ENCODE measurements at places on chromosomes 2 and 18. TPM values are rescaled to one million over a fixed set of nuclear protein-coding genes. Genes with fewer than 3 reads are reported as not detected.
A peak's percentile ranks its signal among the peaks of the same experiment; 100 is the strongest.

- H3K36me3 ChIP-seq: no peaks in the 10 kb centered on the region
- H3K27me3 ChIP-seq: no peaks in the 10 kb centered on the region
- H3K4me1 ChIP-seq: no peaks in the 10 kb centered on the region
- DNase-seq: no peak
Observed at GRCh38 chr18:49201464-49201863, 250.7 kb upstream of the SMAD7 start.

DNA sequence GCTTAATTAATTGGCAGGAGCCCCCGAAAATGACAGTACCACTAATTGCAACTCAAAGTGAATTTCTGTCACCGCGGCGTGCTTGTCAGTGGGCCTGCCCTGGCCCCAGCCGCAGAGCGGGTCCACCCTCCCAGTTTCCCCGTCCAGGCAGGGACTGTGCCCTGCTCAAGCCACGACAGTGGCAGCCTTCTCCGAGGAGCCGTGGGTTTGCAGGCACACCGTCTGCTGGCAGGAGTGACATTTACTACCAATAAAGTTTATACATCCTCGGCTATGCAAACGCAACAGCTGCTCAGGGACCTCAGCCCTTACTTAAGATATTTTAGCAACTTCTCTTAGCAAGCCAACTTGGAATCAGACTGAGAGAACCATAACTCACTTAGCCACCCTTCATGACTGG, 112.7 kb downstream of the GBX2 start:
- no peaks in the 10 kb centered on the region for H3K4me1 ChIP-seq
- no peak for DNase-seq
- H3K36me3 ChIP-seq: no peaks in the 10 kb centered on the region
- no peak overlapping the region for H3K4me3 ChIP-seq
- H3K27ac ChIP-seq: no peak overlapping the region

DNA sequence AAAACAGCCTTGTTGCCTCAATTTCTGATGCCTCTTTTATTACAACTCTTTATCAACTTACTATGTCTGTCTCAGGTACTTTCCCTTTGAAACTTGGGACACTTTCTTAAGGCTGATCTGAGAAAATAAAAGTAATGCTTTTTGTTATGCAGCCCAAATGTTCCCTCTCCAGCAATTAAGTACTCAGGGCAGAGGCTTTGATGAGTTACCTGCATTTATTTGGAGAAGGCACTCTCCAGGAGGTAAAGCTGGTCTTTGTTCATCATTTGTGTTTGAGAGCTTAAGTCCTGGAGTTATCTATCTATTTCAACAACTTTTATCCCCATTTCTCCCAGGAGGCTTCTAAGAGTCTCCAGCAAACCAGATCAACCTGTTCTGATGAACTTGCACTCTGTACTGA, 259.2 kb downstream of the ASXL3 start:
- no peaks in the 10 kb centered on the region for H3K27me3 ChIP-seq
- H3K4me3 ChIP-seq: no peak overlapping the region
- H3K4me1 ChIP-seq: no peaks in the 10 kb centered on the region
- no peaks in the 10 kb centered on the region for H3K36me3 ChIP-seq
- no peak for DNase-seq

LRATD1 gene
- total RNA-seq: not detected

VWC2L gene
- not detected for total RNA-seq

DNA sequence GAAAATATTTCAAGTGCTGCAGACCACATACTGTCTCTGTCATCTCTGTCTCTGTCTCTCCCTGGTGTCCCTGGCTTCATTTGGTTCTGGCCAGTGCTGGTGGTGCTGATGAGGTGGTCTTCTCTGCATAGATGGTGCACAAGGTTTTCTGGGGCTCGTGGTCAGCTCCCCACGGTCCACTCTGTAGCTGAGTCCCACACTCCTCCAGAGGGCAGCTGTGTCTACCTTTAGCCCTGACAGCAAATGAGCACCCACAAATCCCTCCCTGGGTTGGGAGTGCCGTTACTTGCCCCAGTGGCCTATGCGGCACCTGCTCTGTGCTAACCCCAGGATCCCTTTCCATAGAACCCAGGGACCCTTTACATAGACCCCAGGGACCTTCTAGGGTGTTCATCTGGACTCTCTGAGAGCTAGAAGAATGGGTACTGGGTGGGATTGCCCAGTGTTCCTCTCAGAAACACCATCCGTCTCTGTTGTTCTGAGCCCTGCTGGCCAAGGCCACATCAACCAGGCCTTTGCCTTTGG, 129.3 kb downstream of the CAPN13 start:
- no peak for DNase-seq
- no peak overlapping the region for H3K27ac ChIP-seq
- H3K36me3 ChIP-seq: no peaks in the 10 kb centered on the region
- no peak overlapping the region for H3K4me3 ChIP-seq
- H3K4me1 ChIP-seq: no peaks in the 10 kb centered on the region
- H3K27me3 ChIP-seq: no peaks in the 10 kb centered on the region

- no peaks in the 10 kb centered on the region for H3K27me3 ChIP-seq
- no peak for DNase-seq
- H3K4me1 ChIP-seq: no peaks in the 10 kb centered on the region
- no peak overlapping the region for H3K27ac ChIP-seq
- no peaks in the 10 kb centered on the region for H3K36me3 ChIP-seq
- no peak overlapping the region for H3K4me3 ChIP-seq
Observed at GRCh38 chr2:186059096-186059495, 320.5 kb downstream of the FSIP2 start.

DNA sequence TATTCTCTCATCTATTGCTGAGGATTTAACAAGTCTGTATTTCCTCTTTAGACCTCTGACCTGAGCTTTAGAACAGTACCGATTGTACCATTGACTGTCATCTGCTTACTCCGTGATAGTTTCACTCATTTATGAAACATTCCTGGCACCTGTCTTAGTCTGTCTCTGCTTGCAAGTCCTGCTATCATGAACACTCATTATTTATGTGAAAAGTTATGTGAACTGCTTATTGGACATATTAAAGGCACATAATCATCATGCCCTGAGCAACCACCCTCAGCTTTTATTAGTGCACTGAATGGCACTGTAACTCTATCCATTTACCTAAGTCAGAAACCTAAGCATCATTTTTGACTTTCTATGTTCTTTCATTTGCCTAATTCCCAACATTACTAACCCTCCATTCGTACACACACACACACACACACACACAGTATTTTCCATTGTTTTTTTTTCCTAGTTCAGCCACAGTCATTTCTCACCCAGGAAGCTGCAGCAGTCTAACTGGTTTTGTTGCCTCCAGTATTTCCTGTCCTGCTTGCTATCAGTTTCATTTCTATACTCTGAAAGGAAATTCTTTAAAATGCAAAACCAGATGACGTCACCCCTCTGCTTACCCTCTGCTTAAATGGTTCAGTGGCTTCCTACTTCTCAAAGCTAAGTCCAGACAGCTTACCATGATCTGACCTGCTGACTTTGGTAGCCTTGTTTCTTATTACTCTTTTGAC, 146.1 kb downstream of the HAUS1 start:
- H3K36me3 ChIP-seq: peaks cover 11% of the 10 kb centered on the region
- peak; percentile 80 for DNase-seq
- H3K27ac ChIP-seq: peak overlapping the region; percentile 77
- peaks cover 39% of the 10 kb centered on the region for H3K4me1 ChIP-seq
- H3K27me3 ChIP-seq: no peaks in the 10 kb centered on the region

DNA sequence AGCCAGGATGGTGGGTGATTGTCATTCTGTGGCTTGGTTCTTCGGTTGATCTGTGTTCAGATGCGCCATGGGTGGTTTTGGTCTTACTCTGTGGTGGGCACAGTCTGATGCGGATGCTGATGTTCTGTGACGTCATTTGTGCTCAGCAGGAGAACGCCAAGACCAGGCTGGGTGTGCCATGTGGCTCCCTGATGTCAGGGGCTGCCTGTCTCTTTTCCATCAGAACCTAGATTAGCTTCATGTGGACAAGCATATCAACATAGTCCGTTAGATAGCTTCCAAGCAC, 100.6 kb upstream of the ARL4C start:
- no peak overlapping the region for H3K27ac ChIP-seq
- H3K27me3 ChIP-seq: no peaks in the 10 kb centered on the region
- no peaks in the 10 kb centered on the region for H3K4me1 ChIP-seq
- no peak overlapping the region for H3K4me3 ChIP-seq
- DNase-seq: no peak
- H3K36me3 ChIP-seq: no peaks in the 10 kb centered on the region

PFN4 gene
- total RNA-seq: not detected

DNA sequence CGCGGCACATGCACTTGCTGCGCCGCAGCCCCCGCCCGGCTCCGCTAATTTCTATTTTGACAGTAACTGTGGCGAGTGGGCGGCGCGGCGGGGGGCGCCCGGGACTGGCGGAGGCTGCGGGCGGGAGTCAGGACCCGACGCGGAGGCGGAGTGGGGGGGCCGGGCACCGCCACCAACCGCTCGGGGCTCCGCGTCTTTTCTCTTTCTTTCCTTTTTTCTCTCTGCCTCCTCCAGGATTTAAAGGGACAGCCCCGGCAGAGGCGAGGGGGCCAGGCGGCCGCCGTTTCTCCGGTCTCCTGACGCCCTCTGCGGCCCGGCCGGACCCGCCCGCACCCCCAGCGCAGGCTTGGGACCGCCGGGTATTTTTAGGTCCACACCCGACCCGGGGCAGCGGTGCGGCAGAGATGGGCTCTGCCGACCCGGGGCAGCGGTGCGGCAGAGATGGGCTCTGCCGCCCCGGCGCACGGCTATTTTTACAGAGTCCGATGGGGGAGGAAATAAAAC, 460 bp upstream of the ZBTB7C start:
- peaks cover 44% of the 10 kb centered on the region for H3K27me3 ChIP-seq
- peaks cover 14% of the 10 kb centered on the region for H3K4me1 ChIP-seq
- no peaks in the 10 kb centered on the region for H3K36me3 ChIP-seq
- DNase-seq: no peak

DNA sequence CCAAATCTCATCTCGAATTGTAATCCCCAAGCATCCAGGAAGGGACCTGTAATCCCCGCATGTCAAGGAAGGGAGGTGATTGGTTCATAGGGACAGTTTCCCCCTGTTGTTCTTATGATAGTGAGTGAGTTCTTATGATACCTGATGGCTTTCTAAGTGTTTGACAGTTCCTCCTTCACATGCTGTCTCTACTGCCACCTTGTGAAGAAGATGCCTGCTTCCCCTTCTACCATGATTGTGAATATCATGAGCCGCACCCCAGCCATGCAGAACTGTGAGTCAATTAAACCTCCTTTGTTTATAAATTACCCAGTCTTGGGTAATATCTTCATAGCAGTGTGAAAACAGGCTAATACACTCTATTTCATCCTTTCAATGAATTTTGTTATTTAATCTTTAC, 446.7 kb downstream of the RNF144A start:
- DNase-seq: no peak
- no peak overlapping the region for H3K4me3 ChIP-seq
- H3K36me3 ChIP-seq: no peaks in the 10 kb centered on the region
- H3K27me3 ChIP-seq: no peaks in the 10 kb centered on the region
- H3K27ac ChIP-seq: no peak overlapping the region

DNA sequence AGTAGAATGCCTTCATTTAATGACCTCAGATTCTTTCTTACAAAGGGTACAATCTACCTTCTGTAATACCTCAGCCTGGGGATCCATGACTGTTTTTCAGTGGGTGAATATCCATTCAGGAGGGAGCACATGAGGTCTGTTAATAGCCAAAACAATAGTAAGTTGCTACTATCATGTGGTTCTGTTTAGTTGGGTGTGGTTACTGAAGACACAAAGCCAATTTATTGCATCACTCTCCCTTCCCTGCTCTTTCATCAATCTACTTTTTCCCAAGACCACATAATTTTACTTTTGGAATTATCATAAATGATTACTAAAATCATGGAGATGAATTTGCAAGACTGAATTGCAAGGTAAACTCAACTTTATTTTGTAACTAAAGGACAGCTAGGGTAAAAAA, 254.2 kb downstream of the GALNT13 start:
- H3K27me3 ChIP-seq: no peaks in the 10 kb centered on the region
- no peaks in the 10 kb centered on the region for H3K36me3 ChIP-seq
- no peak for DNase-seq
- no peaks in the 10 kb centered on the region for H3K4me1 ChIP-seq
- no peak overlapping the region for H3K4me3 ChIP-seq
- no peak overlapping the region for H3K27ac ChIP-seq

ANKRD30B gene
- total RNA-seq: not detected

GRCh38 chr2:19600506-19600905, 242.1 kb upstream of the OSR1 start:
- H3K36me3 ChIP-seq: no peaks in the 10 kb centered on the region
- no peaks in the 10 kb centered on the region for H3K27me3 ChIP-seq
- no peak for DNase-seq
- no peaks in the 10 kb centered on the region for H3K4me1 ChIP-seq

- H3K4me1 ChIP-seq: no peaks in the 10 kb centered on the region
- no peak overlapping the region for H3K4me3 ChIP-seq
- H3K36me3 ChIP-seq: no peaks in the 10 kb centered on the region
- no peak overlapping the region for H3K27ac ChIP-seq
- no peak for DNase-seq
Observed at GRCh38 chr2:133766164-133766832, 198.0 kb upstream of the NCKAP5 start.

WDFY1 gene
- 37.7 TPM for total RNA-seq

MORN2 gene
- total RNA-seq: 2.0 TPM

GRCh38 chr2:223503746-223504145, 98.4 kb downstream of the SCG2 start:
- no peaks in the 10 kb centered on the region for H3K36me3 ChIP-seq
- no peaks in the 10 kb centered on the region for H3K27me3 ChIP-seq
- H3K4me1 ChIP-seq: no peaks in the 10 kb centered on the region
- no peak for DNase-seq

GRCh38 chr2:20590704-20591515, 60.0 kb downstream of the HS1BP3 start:
- no peaks in the 10 kb centered on the region for H3K27me3 ChIP-seq
- no peak overlapping the region for H3K4me3 ChIP-seq
- H3K4me1 ChIP-seq: no peaks in the 10 kb centered on the region
- no peaks in the 10 kb centered on the region for H3K36me3 ChIP-seq

- no peak overlapping the region for H3K4me3 ChIP-seq
- no peaks in the 10 kb centered on the region for H3K27me3 ChIP-seq
- no peaks in the 10 kb centered on the region for H3K36me3 ChIP-seq
- H3K27ac ChIP-seq: no peak overlapping the region
- H3K4me1 ChIP-seq: no peaks in the 10 kb centered on the region
Observed at GRCh38 chr2:99819766-99820165, 322.6 kb downstream of the AFF3 start.

GRCh38 chr2:43169987-43170386, 56.4 kb downstream of the ZFP36L2 start:
- H3K27me3 ChIP-seq: no peaks in the 10 kb centered on the region
- H3K4me3 ChIP-seq: peak overlapping the region; percentile 42
- peak; percentile 69 for DNase-seq
- peaks cover 83% of the 10 kb centered on the region for H3K4me1 ChIP-seq

INHBB gene
- total RNA-seq: not detected

CROCC2 gene
- total RNA-seq: not detected

All from CD4-positive, alpha-beta memory T cell (primary cell).